ENCODE measurements at places on chromosomes 12 and 14. TPM values are rescaled to one million over a fixed set of nuclear protein-coding genes. Genes with fewer than 3 reads are reported as not detected.

GRCh38 chr14:80954687-80955299, 628 bp upstream of the TSHR start:
- no peaks in the 10 kb centered on the region for H3K36me3 ChIP-seq
- H3K4me3 ChIP-seq = peak overlapping the region; percentile 54
- peaks cover 4% of the 10 kb centered on the region for H3K27me3 ChIP-seq
- peaks cover 10% of the 10 kb centered on the region for H3K4me1 ChIP-seq
- DNase-seq = peak; percentile 68
- no peak overlapping the region for H3K27ac ChIP-seq

GRCh38 chr12:130280231-130280630, 57.5 kb upstream of the PIWIL1 start:
- H3K27ac ChIP-seq = no peak overlapping the region
- H3K4me1 ChIP-seq = no peaks in the 10 kb centered on the region
- no peak overlapping the region for H3K4me3 ChIP-seq
- DNase-seq = no peak
- no peaks in the 10 kb centered on the region for H3K36me3 ChIP-seq

DNA sequence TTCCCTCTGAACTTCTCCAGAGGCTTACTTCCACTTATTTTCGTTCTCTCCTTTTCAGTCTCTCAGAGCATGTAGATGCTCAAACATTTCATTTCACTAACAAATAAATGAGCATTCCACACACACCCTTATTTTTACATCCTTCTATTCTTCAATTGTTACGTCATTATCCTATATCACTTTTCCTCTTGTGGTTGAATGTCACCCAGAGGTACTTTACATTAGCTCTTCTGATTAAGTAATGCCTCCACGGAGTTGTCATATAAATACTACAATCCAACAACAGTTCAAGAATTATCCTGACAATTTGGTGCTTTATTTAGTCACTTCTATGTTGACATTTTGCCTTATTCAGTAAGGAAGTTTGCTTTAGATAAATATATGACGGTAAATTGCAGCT, 18.4 kb downstream of the FAR2 start:
- DNase-seq = no peak
- H3K4me3 ChIP-seq = no peak overlapping the region
- H3K36me3 ChIP-seq = no peaks in the 10 kb centered on the region
- no peaks in the 10 kb centered on the region for H3K4me1 ChIP-seq

FZD10 gene
- not detected for total RNA-seq

GALNT9 gene
- 0.04 TPM for total RNA-seq

OVCH1 gene
- not detected for total RNA-seq
